ENCODE measurements at places on chromosomes 6 and 20.

GRCh38 chr6:2795956-2796355 lies 30.8 kb downstream of the WRNIP1 start:
- DNase-seq, result no peak

DNA sequence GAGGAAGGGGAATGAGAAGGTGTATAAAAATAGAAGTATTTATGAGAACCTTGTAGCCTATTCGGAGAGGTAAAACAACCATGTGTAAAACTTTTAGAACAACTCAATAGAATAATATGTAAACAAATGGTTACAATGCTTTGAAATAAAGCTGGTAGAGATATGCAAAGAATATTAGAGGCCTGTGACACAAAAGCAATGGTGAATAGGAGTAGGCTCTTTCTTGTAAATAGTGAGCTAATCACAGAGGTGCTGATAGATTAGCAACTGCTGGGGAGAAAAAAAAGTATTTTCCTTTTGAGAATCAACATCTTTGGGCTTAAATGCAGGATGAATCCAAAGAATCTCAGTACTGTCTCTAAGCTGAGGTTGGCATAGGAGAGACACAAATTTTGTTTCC lies 7.0 kb downstream of the TMEM200A start:
- DNase-seq, result no peak

DNA sequence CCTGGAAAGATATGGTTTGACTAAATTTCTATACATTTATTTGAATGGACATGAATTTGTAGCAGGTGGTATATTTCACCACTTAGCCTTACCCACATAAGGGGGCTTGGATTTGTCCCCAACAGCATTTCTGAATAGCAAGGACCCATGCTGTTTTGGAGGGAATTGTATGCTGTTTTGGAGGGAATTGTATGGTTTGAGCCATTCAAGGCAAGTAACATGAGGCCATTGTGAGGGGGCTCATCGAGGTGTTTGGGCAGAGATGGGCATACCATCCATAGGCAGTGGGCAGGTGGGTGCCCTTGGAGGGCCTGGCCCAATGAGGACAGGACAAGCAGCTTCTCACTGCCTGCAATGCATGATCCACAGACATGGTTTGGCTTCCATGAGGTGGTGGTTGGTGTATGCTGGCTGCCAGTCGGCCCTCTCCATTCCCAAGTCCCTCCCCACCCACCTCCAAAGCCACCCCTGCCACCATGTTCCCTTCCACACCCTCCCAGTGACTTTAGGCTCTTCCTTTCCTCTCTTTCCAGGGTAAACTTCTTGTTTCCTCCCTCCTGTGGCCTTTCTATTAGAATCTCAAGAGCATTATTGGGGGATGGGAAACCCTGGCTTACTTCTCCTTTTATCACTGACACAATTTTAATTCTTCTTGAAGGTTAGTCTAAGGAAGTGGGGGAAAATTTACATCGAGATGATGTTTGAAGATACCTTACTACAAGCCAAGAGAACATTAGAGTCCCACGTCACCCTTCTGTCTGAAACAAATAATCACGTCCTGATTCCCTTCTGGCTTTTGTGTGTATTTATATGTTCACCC lies 13.2 kb upstream of the PXDC1 start:
- DNase-seq, result no peak

- no peak for DNase-seq
Observed at GRCh38 chr6:148004651-148005050, 338.0 kb upstream of the SASH1 start.

- DNase-seq, result no peak
Observed at GRCh38 chr20:17688965-17689364, 6.9 kb upstream of the RRBP1 start.

DNA sequence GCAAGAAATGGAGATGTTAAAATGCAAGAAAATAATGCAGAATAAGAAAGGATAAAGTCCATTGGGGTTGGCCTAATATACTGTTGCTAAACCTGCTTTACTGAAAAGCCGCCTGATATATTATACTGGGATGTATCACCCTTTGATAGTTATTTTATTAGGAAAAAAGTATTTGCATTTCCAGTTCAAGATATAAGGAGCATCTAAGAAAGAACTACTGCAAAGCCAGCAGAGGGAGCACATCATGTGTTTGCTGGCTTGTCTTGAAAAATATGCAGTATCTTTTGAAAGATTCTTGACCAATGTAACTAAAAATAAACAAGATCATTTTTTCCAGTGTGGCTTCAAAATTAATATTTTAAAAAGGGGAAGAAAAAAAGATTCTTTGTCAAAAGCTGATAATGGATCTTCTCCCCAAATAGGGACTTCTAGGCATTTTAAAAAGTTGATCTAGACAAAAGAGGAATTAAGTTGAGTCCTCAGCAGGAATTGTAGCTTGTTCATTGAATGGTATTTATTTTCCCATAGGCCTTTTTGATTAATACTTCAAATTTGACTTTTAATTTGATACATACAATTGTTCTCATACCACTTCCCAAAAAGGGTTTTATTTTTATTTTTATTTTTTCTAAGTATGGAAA lies 214.9 kb downstream of the ZFAND3 start:
- no peak for DNase-seq

GRCh38 chr6:119426619-119427018 lies 77.1 kb upstream of the MAN1A1 start:
- no peak for DNase-seq

DNA sequence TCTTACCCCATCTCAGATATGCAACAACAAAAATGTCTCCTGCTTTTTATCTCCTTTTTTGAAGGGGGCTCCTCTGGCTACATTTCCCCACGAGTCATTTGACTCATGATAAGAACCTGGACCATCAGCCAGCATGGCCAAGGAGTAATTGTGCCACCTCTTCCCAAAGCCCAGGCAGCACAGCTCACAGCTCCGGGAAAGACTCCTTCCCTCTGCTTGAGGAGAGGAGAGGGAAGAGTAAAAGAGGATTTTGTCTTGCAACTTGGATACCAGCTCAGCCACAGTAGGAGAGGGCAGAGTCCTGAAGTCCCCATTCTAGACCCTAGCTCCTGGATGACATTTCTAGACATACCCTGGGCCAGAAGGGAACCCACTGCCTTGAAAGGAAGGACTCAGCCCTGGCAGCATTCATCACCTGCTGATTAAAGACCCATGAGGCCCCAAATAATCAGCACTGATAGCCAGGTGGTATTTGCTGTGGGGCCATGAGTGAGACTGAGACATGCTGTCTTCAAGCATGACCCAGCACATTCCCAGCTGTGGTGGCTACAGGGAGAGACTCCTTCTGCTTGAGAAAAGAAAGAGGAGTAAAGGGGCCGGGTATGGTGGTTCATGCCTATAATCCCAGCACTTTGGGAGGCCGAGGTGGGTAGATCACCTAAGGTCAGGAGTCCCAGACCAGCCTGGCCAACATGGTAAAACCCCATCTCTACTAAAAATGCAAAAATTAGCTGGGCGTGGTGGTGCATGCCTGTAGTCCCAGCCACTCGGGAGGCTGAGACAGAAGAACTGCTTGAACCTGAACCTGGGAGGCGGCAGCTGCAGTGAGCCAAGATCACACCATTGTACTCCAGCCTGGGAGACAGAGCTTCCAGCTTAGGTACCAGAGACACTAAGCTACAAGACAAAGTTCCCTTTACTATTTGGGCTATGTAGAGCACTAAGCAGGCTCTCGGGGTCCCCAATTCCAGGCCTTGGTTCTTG lies 28.1 kb downstream of the NCOA6 start:
- no peak for DNase-seq

GRCh38 chr6:97876711-97877110 lies 593.7 kb upstream of the MMS22L start:
- no peak for DNase-seq

DNA sequence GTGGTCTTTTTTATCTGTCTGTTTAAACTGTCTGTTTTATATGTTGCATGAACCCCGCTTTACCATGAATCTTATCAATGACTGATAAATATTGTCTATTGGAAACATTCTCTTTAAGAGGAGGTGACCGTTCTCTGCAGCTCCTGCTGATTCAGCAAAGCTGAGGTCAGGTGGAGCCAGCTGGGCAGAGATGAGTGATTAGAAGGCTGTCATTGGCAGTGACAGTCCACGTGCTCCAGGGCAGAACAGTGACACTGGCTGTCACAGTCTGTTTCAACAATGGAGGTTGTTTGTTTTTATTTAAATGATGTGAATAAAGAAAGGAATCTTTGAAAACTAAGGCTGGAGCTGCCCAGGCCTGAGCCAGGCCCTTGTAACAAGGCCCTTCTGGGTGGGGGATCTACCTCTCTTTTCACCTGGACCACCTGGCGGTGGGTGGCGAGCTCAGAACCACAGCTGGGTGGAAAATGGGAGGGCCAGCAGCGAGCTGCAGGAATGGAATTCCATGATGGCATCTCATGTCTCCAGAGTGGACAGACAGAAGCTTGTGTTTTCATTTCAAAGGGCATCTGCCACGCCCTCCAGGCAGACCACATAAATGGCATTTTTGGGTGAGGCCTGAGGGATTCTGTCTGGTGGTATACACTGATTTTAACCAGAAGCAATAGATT lies 12.6 kb downstream of the SYNJ2 start:
- no peak for DNase-seq

DNA sequence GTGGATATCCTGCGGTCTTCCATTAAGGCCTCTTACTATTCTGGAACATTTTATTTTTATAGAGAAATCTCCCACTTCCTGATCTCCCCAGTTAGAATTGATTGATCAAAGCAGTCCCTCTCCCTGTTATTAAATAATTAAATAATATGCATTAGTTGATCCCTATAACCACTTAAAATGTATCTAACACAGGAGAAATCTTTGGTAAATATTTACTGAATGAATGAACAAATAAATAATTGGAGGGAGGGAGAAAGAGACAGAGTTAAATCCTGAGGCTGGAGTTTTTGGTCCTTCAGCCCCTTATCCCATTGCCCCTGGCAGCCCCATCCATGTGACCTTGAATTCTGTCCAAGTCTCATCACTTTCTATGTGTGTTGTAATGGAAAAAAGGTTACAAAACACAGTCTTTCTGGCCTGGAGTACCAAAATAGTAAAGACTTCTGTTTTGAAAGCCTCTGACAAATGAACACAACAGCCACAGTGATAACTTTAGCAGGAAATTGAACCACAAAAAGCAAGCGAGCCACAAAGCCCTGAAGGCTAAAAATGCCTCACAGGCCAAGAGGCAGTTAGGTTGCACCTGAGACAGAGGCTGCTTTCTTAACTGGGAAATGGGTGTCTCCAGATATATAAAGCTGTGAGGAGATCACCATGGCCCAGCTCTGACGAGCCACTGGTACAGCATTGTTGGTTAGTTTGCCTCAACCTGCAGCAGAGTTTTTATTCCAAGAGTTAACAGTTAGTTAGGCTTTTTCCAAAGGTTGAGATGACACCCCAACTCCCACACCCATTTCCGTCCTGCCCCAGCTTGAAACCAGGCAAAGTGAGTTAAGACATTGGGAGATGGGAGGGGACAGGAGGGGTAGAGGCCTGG lies 11.3 kb downstream of the NT5E start:
- DNase-seq, result no peak

- no peak for DNase-seq
Observed at GRCh38 chr6:129844118-129844891, 16.8 kb downstream of the TMEM244 start.

GRCh38 chr6:108684771-108685329 lies 124.1 kb downstream of the FOXO3 start:
- DNase-seq, result no peak

DNA sequence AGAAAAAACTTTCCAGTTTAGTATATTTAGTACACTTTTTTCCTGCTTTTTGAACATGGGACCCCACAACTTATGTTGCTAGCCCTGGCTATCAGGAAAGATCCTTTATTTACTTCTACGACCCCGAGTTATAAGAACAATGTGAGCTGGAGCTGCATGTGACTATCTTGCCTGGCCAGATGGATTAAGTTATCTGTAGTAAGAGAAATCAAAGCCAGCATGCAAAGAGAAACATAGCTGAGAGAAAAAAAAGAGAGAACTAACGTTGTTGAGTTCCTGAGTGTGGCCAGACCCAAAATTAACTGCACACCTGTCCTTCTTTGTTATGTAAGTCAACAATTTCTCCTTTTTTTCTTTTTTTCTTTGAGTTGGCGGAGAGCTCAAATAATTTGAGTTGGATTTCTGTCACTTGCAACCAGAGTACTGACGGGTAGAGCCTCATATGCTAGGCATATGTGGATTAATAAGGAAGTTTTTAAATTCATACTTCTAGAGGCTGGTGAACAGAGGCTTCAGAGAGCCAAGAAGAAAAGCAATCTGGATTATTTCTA lies 219.5 kb downstream of the HACE1 start:
- DNase-seq, result no peak

- no peak for DNase-seq
Observed at GRCh38 chr6:170221753-170222400, 69.0 kb downstream of the DLL1 start.

DNA sequence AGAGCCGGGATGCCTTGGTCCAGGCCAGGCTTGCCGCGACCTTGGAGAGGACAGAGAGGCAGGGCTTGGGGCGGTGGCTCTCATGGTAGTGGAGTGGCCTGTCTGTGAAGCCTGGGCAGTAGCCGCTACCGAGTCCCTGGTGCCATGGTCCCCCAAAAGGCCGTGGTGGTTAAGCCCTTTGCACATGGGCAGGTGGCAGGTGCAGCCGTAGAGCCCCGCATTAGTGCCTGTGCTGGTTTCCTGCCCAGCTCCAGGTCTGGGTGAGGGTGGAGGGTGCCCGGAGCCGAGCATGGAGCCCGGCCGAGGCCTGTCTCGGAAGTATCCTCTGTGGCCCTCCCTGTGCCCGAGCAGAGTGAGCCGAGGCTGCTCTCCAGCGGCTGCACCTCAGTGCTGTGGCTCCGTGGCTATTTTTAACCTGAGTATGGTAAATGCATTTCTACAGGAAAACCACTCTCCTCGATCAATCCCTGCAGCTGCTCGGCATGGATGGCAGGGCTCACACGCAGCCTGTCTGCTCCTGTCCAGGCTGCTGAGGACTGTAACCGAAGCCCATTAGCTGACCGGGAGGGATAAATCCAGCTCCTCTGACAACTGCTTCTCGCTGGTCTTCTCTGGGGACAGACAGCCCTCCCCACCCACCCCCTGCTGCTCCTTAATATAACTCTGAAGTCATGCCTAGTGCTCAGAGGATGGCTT lies 36.3 kb upstream of the GATA5 start:
- no peak for DNase-seq

DNA sequence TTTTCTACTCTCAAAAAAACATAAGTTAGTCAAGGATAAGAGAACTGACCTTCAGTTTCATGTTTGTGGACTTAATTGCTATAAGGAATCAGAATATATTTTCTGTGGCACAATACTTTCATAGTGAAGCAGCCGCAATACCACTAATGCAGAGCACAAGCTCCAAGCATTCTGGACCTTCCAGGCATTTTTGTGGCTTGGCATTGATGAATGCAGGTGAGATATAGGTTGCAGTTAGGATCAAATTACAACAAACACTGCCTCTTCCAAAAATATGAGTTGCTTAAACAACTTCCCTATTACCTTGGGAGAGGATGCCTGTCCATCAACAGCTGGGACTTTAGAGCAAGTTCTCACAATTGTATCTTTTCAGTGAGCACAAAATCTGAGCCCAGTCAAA lies 162.8 kb upstream of the RSPO3 start:
- no peak for DNase-seq
